ENCODE measurements at places on chromosomes 5 and 9.

DNA sequence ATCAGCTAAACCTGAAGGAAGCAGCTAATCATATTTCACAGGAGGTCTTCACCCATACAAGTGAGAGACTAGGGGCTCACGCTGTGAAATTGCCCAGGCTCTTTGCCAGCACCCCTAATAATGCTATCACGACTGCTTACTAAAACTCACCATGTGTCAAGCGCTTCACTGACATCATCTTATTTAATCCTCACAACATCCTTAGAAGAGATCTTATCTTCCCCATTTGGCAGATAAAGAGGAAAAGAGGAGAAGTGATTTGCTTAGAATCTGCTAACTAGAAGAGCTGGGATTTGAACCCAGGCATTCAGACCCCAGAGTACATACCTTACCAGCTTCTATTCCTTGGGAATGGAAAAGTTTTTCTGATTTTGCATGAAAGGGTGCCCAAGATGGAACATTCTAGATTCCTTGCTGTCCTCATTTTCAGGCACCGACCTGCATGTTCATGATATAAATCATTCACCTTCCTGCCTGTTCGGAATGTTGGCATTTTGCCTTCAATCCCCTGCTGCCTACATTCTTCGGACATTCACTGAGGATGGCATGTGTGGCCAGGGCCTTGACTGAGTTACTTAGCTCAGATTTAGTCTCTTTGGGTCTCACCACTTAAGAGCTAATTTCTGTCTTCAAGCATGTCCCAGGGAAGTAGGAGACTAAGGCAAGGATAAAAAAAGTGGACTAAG lies 88.1 kb downstream of the SH3TC2 start:
- no peak for DNase-seq

- no peak for DNase-seq
Measured at GRCh38 chr9:89837162-89837933, 232.5 kb downstream of the GADD45G start.

DNA sequence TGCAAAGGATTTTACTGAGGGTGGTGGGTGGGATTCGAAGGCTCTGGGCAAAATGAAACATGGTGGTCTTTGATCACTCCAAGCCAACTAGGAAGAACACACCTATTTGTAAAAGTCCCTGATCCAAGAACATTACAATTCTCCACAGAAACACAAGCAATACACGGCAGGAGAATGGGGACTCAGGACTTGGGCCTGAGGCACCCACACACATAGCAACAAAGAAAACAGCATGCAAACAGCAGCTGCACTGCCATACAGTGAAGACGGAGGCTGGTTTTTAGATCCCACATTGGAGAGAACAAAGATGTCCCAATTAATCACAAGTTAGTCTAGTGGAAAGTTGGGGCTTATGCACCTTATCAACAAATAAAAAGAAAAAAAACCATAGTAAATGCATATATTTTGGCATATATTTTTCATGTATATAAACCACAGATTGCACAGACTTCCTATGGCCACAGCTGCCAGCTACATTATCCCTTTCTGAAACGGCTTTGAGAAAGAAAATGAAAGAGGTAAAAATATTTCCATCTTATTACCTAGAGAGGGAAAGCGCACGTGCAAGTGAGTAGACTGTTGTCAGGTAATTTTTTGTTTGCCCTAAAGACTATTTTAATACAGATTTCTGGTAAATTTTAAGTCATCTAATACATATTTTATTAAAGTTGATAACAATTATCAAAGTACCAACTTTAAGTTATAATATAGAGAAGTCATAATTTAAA lies 410.9 kb downstream of the BNC2 start:
- DNase-seq, result no peak

DNA sequence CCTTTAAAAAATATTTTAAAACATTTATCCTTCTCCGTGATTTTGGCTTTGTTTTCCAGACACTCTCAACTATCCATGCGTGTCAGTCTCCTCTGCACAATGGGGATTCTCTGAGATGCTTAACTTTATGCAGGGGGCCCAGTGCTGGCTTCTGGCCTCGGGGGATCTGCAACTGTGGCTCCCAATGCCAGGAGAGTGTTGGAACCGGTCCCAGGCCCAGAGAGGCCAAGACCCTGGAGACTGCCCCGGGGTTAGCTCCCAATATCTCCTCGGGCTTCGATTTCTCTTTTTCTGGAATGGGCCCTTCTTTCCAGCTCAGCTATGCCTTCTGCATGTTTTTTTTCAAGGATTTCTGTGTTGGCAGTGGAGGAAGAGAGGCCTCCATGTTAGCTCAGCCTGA lies 20.1 kb upstream of the SARDH start:
- DNase-seq, result no peak

DNA sequence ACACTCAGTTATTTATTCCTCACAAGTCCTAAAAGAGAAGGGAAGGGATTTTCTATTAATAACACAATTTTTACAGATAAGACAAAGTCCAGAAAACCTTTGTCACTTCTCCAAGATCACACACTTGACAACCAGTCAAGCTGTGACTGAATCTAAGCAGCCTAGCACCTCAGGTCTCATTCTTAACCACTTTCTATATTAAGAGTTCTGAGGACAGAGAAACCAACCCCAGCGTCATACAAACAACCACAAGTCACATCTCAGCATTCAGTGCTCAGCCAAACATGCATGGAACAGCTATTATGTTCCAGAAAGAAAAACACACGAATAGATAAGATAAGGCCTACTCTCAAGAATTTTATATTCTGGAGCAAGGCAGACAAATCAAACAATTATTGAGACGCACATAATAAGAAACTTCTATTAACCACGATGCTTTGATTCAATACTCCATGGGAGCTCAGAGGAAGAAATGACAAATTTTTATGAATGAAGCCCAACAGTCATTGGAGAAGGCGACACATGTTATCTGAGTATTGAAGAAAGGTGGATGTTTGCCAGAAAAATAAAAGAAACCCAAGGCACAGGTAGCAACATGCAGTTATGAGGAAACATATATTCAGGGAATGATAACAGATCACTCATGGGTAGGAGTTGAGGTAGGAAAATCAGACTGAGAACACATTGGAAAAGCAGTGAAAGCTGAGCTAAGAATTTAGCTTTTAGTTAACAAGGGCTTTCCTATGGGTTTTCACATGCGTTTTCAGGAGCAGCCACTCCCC lies 113.1 kb downstream of the HTR4 start:
- DNase-seq, result no peak

DNA sequence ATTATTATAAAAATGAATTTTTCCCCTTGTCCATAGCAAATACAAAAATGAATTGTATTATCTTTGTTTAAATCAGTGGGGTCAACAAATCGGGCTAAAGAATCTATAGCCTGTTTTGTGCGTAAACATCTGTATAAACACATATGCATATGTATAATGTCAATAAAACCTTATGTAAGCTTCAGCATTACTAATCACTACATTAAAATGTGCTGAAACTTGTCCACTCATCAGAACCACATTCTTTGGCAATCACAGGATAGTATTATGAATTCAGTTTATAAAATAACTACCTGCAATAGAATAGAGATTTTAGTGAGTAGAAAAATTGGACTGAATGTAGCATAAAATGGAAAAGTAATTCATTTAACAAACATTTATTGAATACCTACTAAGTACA lies 30.6 kb downstream of the RGMB start:
- DNase-seq, result no peak

DNA sequence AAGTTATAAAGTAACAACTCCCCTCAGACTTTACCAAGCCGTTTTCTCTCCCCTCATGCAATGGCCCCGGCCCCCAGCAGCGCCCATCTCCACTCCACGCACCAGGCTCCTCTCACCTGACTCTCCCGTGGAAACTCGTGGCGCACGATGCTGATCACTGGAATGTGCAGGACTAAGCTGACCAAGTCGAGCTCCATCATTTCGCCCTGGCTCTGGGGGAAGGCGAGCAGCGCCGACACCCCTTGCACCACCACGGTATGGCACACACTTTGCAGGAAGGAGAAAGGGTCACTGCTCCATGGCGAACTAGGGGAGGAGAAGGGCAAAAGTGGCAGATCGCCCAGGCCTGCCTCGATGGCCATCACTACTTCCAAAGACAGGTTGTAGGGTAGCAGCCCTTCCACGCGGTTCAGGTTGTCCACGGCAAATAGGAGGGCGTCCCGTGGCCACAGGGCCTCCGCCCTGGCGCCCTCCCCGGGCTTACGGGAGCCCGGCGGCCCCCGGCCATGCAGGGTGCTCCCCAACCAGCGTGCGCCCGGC lies 1.2 kb downstream of the GRIN3A start:
- no peak for DNase-seq

GRCh38 chr9:100774962-100775361 lies 197.1 kb downstream of the CAVIN4 start:
- no peak for DNase-seq

GRCh38 chr9:16342246-16343020 lies 528.0 kb downstream of the BNC2 start:
- DNase-seq, result no peak

DNA sequence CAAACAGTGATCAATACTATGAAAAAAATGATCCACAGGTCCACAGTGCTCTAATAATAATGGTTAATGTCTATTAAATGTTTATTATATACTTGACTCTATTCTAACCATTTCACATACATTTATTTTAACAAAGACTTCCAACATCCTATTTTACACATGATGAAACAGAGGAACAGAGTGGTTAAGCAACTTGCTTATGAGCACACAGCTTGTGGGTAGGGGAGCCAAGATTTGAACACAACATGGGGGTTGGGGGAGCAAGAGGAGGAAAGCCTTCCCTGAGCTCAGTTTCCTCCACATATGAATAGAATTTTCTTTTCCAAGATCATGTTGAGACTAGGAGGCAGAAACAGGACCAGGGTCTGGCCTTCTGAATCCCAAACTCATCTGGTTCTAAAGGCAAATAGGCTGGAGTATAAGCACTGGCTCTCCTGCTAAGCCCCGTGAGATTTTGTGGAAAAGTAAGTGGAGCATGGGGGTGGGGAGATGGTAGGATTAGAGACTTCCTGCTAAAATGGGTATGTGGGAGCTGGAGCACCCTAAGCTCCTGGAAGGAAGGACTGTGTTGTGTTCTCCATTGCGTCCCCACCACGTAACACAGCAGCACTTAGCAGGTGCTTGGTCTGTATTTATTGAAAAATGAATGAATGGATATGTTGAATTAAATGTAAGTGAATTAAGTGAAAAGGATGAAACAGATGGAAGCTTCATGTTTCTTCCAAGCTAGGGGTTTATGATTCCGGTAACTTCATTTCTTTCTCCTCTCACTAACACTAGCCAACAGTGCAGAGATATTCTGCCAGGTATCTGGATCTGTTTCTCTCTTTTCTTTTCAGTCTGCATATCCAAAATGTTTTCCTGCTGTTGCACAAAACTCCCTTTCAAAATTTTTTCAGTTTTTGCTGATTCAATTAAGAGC lies 26.9 kb upstream of the GALNT10 start:
- no peak for DNase-seq

- DNase-seq, result no peak
Measured at GRCh38 chr9:77649109-77649812, 1.1 kb upstream of the GNA14 start.

DNA sequence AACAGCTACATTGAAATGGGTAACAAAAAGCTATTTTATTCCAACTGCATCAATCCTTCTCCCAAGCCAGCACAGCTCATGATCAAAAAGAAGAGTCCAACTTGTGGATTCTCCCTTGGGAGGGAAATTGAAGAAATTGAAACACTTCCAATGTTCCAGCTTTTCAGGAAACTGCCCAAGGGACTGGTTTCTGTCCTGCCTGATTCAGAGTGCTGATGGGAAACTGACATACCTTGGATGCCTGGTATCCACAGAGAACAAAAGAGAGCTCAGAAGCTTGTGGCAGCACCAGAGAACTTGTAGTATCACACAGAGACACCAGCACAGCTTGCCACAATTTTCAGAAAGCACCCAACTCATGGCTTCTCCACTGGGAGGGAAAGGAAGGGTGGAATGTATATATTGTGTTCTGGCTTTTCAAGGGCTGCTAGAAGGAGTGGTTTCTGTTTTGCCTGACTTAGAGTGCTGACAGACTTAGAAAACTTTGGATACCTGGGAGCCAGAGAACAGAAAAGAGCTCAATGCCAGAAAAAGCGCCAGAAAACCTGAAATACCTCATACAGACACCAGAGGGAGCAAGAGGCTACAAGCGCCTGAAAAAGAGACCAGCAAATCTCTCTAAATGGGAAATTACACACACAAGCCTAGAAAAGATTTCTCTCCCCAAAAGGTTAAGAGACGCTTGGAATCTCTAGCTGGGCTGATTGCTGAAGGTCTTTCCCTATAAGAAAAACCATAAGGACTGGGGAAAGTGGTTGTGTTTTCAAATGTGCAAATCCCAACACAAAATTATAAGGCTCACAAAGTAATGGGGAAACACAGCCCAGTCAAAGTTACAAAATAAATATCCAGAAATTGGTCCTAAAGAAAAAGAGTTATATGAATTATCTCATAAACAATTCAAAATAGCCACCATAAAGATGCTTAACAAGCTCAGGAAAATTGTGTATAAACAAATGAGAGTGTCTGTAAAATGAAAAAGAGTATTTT lies 178.8 kb downstream of the SPOCK1 start:
- DNase-seq, result peak; percentile 8

GRCh38 chr5:143001764-143002351 lies 231.7 kb downstream of the ARHGAP26 start:
- no peak for DNase-seq

- no peak for DNase-seq
Measured at GRCh38 chr9:124483481-124483880, 23.7 kb downstream of the NR5A1 start.

- no peak for DNase-seq
Measured at GRCh38 chr5:2656206-2656605, 95.3 kb downstream of the IRX2 start.

DNA sequence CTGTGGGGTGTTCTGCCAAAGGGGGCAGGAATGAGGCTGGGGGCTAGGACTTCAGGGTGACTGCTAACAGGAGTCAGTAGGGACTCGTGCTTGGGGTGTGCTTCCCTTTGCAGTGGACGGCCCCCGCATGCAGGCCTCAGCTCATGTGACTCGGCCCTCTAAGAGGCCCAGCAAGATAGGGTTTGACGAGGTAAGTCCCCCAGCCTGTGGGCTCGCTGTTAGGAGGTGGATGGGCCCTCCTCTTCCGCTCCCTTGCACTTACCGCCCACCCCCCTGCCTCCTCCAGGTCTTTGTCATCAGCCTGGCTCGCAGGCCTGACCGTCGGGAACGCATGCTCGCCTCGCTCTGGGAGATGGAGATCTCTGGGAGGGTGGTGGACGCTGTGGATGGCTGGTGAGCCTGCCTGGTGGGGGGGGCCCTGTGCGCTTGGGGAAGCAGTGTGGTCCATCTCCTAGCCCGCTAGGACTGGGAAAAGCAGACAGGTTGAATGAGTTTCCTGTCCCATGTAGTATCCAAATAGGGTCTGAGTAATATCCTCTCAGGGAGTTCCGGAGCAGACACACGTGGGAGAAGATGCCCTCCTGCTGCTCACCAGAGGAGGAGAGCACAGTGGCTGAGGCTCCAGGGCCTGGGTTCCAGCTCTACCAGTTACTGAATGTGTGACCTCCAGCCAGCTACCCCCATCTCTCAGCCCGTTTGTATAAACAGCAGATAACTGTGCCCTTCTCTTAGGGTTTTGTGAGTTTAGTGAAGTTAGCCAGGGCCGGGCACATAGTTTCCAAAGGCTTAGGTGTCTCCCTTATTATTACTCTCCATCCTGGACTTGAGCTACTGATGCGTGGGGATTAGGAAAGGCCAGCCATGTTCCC lies 8.2 kb downstream of the CERCAM start:
- DNase-seq, result no peak
